ENCODE measurements at places on chromosomes 3 and 15.

GRCh38 chr3:155712008-155712407, 32.9 kb downstream of the PLCH1 start:
- DNase-seq = no peak

DNA sequence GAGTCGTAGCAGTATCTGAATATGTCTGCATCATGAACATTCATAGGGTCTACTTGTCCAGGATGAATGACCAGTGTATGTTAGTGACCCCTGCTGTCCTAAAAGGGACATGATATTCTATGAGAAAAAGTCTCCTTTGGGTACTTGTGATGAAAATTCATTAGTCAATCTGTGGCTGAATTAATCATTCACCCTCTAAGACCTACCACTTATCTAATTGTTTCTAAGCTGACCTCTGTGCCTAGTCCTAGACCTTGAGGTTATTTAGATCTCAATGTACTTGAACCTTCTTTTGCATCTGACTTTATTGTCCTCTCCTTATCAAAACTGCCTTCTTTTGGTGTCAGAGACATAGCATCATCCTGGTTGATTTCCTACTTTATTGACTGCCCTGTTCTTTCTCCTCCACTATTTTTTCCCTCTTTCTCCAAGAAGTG, 799.3 kb downstream of the DIPK2A start:
- no peak for DNase-seq

DNA sequence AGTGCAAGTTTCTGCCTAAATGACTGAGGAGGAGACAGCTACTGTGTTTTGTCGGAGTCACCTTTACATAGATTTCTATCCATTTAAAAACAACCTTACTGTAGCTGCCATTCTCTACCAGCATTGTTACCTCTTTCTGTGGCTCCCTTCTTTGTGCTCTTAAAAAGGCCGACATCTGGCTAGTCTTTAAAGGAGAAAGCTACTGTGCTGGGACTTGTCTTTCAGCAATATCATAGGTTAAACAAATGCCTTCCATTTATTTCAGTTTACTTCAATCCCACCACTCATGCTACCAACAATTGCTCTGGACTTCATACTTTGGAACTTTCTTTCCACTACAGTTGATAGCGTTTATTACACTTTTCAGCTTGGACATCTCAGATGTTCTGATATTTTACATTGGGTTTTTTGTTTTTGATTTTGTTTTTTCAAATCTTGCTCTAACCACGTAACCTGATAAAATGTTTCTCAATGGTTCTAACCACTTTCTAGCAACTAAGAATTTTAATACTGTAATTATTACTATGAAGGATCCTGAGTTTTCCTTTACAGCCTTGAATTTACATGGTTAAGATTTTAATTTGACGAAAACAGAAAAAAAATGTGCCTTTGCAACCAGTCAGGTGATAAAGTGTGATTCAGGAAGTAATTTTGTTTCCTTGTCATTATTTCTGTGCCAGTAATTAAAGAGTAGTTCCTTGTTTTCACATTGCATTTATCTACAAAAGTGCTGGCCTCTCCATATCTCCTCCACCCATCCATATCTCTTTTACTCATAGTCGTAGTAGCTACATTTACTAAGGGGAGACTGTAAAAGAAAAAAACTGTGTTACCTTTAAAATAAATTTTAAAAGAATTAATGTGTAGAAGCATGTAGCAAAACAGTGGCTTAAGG, 1.3 kb upstream of the CBLB start:
- no peak for DNase-seq

DNA sequence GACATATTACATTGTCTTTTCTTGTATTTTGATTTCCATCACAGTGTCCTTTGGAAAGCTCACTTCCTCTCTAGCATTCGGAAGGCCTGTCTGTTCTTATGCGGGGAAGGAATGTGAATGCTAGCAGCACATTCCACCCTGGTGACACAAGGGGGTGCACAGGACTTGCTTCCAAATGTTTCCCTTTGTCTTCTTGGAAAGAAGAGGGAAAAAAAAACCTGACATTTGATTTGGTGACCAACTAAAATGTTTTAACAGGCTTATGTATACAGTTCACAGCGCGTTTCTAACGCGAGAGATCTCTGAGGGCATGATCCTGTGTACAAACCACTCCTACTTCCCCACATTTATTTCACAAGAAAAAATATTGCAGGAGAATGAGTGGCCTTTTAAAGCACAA, 107.6 kb upstream of the FXR1 start:
- no peak for DNase-seq

DNA sequence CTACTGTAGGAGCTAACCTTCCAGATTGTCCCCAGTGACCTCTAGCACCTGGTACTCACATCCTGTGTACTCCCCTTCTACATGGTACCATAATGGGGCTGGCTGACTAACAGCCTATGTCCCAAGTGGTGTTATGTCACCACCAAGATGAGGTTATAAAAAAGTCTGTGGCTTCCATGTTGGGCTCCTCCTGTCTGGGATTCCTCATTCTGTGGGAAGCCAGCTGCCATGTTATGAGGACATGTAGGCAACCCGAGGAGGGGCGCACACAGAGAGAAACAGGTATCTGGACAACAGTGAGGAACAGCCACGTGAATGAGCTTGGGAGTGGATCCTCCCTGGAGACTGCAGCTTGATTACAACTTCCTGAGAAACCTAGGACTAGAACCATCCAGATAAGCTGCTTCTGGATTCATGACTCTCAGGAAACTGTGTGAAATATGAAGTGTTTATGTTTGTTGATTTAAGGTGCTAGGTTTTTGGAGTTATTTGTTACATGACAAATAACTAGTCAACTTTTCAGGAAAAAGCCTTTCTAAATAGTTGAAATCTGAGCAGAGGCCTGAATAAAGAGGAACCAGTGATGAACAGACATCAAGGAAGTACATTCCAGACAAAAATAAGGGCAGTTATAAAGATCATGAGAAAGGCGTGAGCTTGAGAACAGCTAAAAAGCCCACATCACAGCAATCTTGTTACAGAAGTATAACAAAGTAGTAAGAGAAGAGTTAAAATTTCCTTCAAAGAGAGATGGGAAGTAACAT, 21.7 kb downstream of the GOLIM4 start:
- no peak for DNase-seq

All from activated T-helper 1 cell treated with Interleukin-2 at 50 U/mL for 16 hours (primary cell).